HuH-7.5 (cell line): ENCODE measurements at places on chromosomes 5 and 9.

DNA sequence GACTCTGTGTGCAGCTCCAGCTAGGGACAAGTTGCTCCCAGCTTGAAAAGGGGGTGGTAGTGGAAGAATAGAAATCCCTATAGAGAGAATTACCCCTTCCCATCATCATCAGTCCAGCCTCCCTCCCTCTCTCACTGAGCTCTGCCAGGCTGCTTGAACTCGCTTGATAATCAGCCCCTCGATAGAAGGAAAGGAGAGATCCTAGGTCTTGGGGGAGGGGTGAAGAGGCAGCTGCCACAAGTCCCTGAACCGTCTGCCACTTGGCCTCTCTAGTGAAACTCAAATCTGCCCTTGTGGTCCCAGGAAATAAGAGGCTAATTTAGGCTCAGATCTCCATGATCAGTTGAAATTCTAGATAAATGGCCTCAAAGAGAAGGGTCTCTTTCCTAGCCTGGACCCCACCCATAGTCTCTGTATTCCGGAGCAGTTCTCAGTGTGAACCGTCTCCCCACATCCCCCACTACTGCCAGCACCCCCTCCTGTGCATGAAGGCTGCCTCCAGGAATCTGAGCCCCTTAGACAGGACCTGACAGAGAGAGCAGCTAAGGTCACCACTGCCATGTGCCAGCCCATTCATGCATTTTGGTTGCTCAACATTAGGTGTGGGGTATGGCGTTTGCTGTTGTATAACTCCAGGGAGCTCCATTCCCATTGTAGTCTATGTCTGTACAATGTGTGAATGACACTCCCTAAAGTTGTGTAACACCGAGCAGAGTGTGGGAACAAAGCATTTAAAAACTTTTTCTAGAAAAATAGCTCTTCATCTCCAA is 5.5 kb downstream of the DNAJB5 start:
- no peak for DNase-seq

- no peak for DNase-seq
Measured at GRCh38 chr5:175688352-175689146, 30.7 kb downstream of the HRH2 start.

GRCh38 chr5:36969700-36970395 is 93.3 kb downstream of the NIPBL start:
- no peak for DNase-seq

DNA sequence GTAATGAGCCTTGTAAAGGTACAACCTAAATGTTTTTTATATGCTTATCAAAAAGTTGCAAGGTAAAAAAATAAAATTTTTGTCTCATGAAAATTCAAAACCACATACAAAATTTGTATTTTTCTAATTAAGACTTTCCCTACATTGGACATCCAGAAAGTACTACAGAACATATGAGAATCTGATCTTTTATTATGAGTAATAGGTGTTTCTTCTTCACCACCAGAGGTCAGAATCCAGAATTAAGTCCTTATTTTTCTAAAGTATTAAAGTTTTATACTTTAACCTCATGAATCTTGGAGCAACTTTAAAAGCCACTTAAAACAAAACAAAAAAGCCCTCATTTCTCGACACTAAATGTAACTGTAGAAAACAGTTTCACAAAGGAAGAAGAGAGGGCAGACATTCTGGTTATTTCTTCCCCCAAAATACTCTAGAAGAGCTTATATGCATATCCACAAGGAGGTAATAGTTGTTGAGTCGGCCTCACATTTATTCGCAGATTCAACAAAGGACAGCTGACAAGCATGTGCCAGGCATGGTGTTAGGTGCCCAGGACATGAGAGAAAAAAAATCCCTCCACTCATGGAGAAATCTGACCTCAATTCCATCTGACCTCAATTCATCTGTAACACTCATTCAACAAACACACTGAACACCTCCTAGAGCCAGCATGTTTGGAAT is 69.3 kb downstream of the MLLT3 start:
- DNase-seq, result no peak

GRCh38 chr5:1104327-1105006 is 7.4 kb downstream of the SLC12A7 start:
- DNase-seq, result no peak

GRCh38 chr9:27431543-27432147 is 92.4 kb upstream of the IFNK start:
- DNase-seq, result no peak

- peak; percentile 18 for DNase-seq
Measured at GRCh38 chr5:131264451-131265099, 722 bp downstream of the CDC42SE2 start.

DNA sequence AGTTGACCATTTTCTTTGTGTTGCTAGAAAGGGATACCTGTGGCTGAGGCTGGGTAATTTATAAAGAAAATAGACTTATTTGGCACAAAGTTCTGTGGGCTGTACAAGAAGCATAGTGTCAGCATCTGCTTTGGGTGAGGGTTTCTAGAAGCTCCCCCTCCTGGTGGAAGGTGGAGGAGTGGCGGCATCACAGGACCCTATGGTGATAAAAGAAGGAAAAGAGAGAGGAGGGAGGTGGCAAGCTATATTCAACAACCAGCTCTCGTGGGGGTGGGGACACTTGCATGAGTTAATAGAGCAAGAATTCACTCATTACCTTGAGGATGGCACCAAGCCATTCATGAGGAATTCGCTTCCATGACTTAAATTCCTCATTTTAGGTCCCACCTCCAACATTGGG is 2041.4 kb upstream of the CDH9 start:
- no peak for DNase-seq

DNA sequence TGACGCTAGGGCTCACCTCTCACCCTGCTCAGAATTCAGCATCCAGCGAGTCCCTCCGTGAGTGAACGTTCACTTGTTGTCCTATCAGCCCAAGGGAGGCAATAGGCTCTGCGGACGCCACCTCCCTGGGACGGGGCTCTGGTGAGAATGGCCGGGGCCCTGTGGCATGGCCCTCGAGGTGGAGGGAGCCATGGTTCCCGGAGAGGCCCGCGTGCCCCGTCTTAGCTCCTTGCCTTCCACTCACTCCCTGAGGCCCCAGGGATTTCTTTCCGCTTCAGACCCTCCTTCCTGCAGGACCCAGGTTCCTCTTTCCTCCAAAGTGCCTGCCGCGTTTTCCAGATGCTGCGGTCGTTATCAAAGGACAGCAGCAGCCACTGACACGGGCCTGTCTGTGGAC is 21.5 kb downstream of the EXOC3 start:
- no peak for DNase-seq

- no peak for DNase-seq
Measured at GRCh38 chr5:43231977-43232376, 40.0 kb downstream of the NIM1K start.

- DNase-seq, result no peak
Measured at GRCh38 chr9:117723986-117724625, 19.9 kb downstream of the TLR4 start.

DNA sequence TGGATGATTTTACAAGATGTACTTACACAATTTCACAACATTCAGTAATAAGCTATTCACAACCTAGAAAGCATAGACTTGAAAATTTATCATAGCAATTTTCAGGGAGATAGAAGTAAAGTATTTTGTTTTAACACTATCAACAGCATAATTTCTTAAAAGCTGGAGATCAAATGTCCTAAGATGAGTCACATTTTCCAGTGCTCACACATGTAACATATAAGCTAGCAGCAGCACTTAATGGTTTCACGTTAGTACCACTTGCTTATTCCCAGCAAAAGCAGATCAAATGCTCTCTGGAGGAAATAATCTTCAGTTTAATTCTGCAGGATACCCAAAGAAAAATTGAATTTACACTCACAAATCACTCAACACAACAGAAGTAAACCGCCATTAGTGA is 6.5 kb downstream of the OR13C8 start:
- no peak for DNase-seq

DNA sequence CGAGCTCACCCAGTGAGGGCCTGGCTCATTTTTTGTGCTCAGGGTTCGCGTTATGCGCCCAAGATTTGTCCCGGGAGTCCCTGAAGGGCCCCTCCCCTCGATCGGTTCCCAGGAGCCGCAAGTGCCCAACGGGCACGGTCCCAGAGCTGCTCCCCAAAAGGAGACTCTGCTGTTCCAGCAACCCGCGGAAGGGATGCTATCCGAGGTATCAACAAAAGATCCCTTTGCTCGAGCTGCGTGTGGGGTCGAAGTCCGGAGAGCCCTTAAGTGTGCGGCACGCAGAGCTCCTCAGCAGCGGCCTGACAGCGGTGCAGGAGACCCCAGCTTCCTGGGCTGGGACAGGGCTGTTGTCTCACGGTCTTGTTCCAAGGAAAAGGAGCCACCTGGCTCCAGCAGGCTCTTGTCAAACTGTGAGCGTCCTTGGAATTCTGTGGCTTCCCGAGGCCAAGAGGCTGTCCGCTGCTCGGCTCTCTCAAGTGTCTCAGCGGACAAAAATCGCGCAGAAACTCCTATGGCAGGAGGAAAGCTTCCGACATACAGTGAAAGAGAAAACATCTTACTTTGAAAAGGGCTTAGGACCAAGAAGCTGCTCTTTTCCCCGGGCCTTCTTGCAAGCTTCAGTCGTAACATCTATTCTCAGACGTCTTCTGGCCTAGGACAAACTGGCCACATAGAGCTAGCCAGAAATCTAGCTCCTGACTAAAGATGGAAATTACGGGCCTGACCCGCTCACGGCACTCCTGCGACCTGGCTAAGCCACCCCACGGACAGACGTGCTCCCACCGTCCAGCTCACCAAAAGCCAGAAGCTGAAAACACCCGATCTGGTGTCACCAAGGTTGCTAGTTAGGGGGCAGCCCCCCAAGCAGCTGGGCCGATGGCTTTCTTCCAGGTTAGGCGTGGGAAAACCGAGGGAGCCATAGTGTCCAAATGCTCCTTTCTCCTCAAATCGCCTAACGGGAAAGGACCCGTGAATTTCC is 2.6 kb upstream of the FOXB2 start:
- no peak for DNase-seq

DNA sequence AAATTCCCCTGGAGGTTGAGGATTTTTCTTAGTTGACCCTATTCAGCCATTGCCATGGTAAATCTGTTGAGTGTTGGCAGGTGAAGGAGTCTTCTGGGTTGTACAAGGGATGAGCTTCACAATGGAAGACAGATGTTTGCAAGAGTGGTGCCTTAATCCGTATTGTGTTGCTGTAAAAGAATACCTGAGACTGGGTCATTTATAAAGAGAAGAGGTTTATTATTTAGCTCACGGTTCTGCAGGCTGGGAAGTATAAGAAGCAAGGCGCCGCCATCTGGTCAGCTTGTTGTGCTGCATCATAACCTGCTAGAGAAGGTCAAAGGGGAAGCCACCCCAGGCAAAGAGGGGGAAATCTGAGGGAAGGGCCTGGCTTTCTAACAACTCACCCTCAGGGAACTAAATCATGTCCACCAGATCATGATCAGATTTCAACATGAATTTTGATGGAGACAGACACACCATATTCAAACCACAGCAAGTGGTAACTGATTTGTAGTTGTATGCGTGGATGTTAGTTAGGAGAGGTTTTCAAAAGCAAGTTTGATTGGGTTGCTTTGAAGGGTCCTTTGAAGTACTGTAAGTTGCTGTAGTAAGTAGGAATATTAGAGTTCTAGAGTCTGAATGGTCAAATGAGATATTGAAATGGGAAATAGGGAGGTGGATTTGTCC is 2.5 kb downstream of the TNPO1 start:
- peak; percentile 28 for DNase-seq

DNA sequence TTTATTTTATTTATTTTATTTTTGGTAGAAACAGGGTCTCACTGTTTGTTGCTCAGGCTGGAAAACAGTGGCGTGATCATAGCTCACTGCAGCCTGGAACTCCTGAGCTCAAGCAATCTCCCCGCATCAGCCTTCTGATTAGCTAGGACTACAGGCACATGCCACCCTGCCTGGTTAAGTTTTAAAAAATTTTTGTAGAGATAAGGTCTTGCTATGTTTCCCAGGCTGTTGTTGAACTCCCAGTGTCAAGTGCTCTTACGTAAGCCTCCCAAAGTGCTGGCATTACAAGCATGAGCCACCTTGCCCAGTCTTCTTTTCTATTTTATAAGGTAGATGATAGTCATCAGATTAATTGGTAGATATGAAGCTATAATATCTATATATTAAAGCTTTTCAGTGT is 382.7 kb downstream of the CDH12 start:
- DNase-seq, result no peak

DNA sequence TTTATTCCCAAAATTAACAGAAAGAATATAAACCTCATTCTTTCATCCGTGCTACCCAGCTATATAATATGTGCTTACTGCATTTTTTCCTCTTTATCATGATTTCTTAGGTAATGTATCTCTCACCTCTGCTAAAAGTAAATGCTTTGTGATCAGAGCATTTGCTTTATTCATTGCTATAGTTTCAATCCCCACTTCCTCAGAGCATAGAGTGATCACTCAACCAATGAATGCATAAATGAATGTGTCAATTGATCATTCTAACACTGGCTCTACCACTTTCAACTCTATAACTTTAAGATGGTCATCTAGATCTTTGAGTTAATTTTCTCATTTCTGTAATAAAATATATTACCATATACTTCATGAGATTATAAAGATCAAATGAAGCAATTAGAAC is 719.2 kb downstream of the CETN3 start:
- no peak for DNase-seq

GRCh38 chr9:134386951-134387831 is 60.9 kb downstream of the RXRA start:
- no peak for DNase-seq

DNA sequence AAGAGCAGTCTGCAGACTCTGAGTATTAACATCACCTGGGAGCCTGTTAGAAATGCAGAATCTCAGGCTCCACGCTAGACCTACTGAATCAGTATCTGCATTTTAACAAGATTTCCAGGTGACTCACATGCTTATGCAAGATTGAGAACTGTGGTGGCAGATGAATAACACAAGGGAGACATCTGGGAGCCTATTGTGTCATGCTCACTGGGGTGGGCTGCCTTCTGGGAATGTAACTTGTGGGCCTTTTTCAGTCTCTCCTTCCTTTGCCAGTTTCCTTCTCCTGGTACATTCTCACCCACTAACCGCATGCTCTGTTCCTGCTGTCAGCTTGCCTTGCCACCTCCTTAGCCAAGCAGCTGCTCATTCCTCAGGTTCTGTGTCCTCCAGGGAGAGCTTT is 176.6 kb upstream of the C9orf72 start:
- DNase-seq, result no peak
